ENCODE measurements at places on chromosomes 11 and 22.

GRCh38 chr22:30472994-30473720, 1.3 kb upstream of the SEC14L3 start:
- no peak for DNase-seq

DNA sequence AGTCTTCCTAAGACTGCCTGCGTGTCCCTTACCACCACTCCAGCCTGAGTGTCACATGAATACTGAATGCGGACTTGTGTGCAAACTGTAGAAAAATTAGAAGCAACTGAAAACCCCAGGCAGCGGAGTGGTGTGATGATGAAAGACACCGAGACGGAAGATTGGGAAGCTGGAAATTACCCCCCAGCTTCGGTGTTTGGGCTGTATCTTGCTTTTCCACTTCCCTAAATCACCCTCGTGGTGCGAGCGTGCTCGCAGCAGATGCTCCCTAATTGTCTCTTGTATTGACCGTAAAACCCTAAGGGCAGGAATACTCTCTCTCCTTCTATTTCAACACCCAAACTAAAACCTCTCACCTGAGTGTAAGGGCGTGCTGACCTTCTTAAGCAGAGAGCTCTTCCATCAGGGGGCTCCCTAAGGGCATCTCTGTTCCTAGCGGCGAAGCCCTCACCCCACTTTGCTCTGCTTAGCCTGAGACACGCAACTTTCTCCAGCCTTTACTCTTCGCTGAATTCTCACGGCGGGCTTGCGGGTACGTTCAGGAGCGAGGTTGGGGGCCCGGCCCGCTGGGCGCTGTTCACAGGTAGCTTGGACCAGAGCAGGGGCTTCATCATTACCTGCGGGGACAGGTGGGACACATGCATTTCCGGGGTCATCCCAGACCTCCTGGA, 62.4 kb downstream of the CRYBB2 start:
- DNase-seq = no peak

- DNase-seq = no peak
These were observed 114.8 kb downstream of the FAM76B start for GRCh38 chr11:95674657-95675358.

GRCh38 chr22:30970356-30970746, 1.3 kb downstream of the TUG1 start:
- no peak for DNase-seq

DNA sequence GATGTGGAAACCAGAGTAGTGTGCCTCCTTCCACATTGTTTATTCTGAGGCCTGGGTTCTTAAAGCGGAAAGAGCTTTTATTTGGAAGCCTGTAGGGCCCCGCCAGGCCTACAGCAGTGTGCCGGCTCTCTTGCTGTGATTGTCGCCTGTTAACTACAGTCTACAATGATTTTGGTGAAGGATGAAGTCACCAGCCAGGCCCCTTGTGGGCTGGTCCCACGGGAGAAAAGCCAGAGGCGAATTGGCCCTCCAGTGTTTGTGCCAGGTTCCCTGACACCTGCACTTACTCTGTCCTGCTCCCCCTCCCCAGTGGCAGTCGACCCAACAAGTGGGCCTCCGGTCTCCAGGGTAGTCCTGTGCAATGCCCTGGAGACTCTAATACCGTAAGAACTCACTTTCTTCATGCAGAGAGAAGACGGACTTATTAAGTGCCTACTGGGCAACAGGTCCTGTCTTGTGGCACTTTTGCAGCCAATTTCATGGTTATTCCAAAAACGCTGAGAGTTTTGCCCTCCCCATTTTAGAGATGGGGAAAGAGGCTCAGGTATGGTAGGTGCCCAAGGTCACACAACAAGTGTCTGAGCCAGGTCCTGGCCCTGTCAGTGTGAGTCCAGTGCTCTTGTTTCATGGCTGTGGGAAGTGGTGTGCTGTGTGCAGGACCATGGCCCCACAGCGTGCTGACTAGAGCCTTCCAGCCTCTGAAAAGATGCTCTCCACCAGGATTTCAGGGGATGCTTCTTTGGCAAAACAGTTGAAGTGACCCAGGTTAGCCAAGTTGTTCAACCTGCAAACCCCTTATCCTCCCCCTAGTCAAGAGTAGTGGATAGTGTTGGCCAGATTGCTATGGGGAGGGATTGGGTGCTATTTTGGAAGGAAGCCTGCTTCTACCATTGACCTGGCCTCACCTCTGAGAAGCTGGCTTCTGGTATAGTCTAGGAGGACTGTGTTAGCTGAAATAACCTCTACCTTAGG, 1.4 kb downstream of the MICAL2 start:
- no peak for DNase-seq

DNA sequence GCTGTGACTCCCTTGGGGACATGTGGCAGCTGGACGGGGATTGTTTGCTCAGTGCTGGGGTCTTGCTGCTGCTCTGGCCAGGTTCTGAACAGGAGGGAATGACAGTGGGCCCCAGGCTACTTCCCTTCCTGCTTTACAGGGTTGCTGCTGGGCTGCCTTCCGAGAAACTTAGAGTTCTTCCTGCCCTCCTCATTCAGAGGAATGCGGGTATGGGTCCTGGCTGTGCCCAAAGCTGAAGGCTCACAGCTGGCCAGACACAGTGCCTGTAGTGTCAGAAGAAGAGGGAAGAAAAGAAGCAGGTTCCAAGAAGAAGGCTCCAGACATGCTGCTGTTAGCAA, 108.3 kb upstream of the PARVA start:
- peak; percentile 20 for DNase-seq

DNA sequence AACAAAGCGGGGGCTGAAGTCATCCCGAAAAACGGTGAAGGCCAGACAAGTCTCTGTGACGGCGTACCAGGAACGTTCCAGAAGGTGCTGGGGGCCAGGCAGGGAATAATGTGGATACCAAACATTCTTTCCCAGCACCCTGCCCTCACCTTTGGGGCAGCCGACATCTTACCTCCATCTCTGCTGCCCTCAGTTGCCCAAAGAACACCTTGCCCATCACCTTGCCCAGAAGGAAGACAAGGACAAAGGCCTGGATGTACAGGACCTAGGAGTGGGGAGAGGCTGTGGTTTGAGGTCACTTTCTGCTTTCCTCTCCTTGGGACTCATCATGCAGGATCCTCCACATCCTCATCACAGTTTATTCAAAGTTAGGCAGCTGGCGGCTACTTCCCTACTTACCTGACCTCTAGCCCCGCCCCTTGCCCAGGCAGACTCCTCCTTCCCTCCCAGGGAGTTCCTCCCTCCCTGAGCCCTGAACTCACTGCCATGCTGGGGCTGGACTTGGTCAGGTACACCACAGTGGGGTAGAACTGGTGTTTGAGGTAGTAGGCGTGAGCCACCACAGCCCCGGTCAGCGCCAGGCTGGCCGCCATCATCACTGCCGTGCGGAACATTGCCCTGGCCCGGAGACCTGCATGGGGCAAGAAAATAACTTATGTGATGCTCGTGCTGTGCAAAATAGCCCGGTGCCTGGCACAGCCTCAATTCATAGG, 1.2 kb downstream of the SYVN1 start:
- no peak for DNase-seq

DNA sequence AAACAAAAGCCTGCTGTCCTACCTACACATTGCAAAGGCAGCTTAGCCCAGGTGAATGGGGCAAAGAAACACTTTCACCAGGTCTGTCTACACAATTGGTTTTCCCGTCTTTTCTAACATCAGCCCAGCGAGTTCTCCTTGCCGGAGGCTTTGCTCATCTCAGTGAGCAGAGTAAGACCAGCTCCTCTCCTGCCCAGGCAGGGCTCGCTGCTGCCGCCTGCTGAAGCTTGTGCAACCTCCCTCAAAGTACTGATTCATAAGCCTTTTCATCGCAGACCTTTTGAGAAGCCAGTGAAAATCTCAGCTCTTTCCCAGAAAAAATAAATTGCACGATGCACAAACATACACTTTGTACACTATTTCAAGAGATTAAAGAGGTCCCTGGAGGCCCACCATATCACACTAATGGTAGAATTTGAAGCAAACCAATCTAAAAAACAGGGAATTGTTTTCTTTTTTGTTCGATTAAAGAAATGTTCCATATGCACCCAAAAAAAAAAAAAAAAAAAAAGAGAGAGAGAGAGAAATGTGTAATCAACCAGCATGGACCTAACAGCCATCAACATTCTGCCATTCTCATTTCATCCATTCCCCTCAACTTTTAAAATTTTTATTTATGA, 328.1 kb upstream of the MPPED2 start:
- peak; percentile 7 for DNase-seq

- no peak for DNase-seq
These were observed 51.4 kb upstream of the CRTAM start for GRCh38 chr11:122786896-122787295.

DNA sequence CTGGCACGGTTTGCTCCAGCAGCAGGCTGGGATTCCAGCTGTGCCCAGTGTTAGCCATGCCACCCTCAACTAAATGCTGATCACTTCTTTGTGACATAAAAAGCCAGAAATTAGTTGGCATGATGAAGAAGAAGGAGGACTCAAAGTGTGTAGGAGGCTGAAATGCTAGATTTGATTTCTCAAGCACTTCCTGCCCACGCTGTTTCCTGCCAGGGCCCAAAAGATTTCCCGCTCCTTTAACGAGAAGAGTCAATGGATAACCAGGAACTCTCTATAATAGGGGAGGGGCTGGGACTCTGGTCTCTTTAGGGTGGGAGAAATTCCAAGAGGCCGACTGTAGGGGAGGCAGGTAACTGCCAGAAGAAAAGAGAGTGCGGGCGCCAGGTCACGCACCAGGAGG, 26.4 kb downstream of the APOL3 start:
- DNase-seq = no peak

DNA sequence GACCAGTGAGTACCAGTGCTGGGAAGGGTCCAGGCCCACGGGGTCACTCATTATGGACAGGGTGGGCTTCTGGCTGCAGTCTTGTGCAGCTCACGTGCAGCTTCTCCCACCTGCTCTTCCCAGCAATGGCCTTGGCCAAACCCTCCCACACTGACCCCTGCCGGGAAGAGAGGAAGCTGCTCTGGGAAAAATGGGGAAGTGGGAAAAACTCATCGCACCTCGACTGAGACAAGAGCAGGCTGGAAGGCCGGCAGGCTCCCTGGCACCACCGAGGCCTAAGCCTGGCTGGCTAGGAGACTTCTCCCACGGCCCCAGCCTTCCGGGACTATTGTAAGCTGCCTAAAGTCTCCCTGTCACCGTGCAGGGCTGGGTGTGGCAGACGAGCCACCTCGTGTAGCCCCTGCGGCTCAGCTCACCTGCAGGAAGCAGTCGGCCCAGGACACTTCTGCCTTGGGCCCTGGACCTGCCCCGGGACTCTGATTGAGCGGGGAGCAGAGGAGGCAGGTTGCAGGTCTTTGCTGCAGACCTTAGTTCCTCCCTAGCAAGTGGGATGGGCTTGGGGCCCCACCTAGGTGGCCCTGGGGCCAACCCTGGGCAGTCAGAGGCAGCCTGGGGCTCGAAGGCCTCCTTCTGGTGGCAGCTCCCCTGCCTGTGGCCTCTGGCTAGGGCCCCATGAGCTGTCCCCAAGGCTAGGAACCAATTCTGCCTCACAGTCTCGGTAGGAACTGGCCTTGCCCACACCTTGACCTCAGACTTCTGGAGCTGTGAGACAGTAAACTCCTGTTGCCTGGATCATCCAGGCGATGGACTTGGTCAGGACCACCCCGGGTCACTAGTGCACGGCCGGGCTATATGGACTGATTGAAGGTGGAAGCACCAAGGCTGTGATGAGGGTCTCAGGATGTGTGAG, 23.1 kb downstream of the MRGPRG start:
- DNase-seq = no peak
